Vagina (tissue), 2 donors: ENCODE measurements at places on chromosomes 7 and 10. TPM values are rescaled to one million over a fixed set of nuclear protein-coding genes. Genes with fewer than 3 reads are reported as not detected.

Gene AKR1D1
- total RNA-seq, result not detected

Gene ABCB4
- total RNA-seq, result 0.49 TPM

Gene DNAJC12
- 2.7 TPM for total RNA-seq

Gene CPED1
- 27.3 TPM for total RNA-seq

Gene PGAM2
- total RNA-seq, result not detected

Gene EEPD1
- total RNA-seq, result 9.8 TPM

Gene SLC26A3
- not detected for total RNA-seq

Gene ADAMTS14
- total RNA-seq, result not detected

Gene AKR1C2
- total RNA-seq, result 104 TPM

Gene TDRD1
- not detected for total RNA-seq

Gene MNX1
- total RNA-seq, result not detected

Gene FBXL13
- 0.98 TPM for total RNA-seq

Gene TRIM50
- not detected for total RNA-seq

Gene HUS1
- total RNA-seq, result 28.5 TPM

Gene FBXO24
- 0.98 TPM for total RNA-seq

Gene ACSL5
- total RNA-seq, result 8.3 TPM

Gene ADAM12
- total RNA-seq, result 3.7 TPM

Gene KLF6
- 145 TPM for total RNA-seq

Gene C10orf71
- not detected for total RNA-seq

Gene ZNF467
- total RNA-seq, result 13.3 TPM

Gene GRM3
- not detected for total RNA-seq

Gene GPC2
- total RNA-seq, result 7.4 TPM

Gene TUBAL3
- total RNA-seq, result not detected

Gene CDC14C
- not detected for total RNA-seq

Gene INSYN2A
- total RNA-seq, result 0.25 TPM

Gene PON1
- total RNA-seq, result not detected

Gene SEC24C
- 47.9 TPM for total RNA-seq

Gene MYPN
- not detected for total RNA-seq

Gene NOS3
- 22.8 TPM for total RNA-seq

Gene TMEM225B
- total RNA-seq, result 1.2 TPM

Gene STYXL1
- 27.3 TPM for total RNA-seq

Gene RNF133
- 0.98 TPM for total RNA-seq

Gene TEX47
- total RNA-seq, result not detected

Gene PHYHIPL
- total RNA-seq, result 2.0 TPM

Gene NKX2-3
- not detected for total RNA-seq

Gene PON3
- 3.9 TPM for total RNA-seq

Gene PLAU
- total RNA-seq, result 18.2 TPM

Gene INMT
- total RNA-seq, result 5.6 TPM

Gene HMX3
- total RNA-seq, result not detected

Gene DUS4L
- total RNA-seq, result 1.5 TPM

Gene THSD7A
- 9.3 TPM for total RNA-seq
